ENCODE measurements at places on chromosomes 13 and 19.

DNA sequence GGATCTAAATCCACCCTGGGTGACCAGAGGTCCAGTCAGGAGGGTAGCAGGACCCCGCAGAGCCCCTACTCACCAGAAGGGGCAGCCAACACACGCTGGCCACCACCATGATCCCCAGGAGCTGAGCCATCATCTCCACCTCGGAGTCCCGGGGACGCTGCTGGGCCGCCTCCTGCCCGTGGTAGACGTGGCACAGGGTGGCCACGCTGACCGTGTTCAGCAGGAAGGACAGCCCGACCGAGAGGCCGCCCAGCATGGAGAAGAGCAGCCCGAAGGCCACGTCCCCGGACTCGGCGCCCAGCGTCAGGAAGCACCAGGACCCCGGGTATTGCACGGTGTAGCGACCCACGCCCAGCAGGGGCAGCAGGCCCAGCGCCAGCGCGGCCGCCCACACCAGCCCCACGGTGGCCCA is 6.9 kb downstream of the TBXA2R start:
- no peak for DNase-seq

- no peak for DNase-seq
Measured at GRCh38 chr13:65660731-65661130, 1569.4 kb downstream of the PCDH9 start.

DNA sequence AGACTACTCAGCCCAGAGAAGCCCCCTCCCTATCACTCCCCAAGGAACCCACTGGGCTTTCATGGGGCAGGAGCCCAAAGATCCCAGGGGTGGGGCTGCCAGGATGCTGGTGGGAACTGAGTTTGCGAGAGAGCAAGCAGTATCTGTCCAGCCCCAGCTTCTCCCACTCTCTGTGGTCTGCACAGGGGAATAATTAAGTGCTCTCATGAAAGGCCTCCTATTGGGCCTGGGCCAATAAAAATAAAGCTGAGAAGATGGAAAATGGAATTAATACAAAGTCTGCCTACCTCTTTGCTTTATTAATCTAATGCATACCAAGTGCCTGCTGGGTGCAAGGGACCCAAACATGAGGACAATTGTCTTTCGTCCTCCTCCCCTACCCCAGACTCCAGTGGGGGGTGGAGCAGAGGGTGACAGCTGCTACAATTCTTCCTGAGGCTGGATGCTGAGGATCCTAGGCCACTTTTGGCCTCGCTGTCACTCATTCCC is 5.4 kb downstream of the DDX39A start:
- peak; percentile 53 for DNase-seq

DNA sequence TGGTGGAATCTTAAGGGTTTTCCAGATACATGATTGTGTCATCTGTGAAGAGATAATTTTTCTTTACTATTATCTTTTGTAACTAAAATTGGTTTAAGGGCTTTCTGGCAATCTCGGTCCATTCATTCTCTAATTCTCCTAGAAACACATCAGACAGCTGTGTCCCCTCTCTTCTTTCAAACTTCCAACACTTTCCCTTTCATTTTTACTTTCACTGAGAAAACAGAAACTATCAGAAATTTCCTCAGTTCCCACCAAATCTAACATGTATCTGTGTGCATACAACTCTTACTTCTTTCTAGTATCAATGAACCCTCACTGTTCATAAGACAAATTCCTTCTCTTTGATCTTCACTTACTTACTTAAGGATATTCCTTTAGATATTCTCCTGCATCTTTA is 40.2 kb downstream of the KCNRG start:
- DNase-seq, result no peak

- no peak for DNase-seq
Measured at GRCh38 chr13:91381371-91381770, 17.1 kb upstream of the GPC5 start.

DNA sequence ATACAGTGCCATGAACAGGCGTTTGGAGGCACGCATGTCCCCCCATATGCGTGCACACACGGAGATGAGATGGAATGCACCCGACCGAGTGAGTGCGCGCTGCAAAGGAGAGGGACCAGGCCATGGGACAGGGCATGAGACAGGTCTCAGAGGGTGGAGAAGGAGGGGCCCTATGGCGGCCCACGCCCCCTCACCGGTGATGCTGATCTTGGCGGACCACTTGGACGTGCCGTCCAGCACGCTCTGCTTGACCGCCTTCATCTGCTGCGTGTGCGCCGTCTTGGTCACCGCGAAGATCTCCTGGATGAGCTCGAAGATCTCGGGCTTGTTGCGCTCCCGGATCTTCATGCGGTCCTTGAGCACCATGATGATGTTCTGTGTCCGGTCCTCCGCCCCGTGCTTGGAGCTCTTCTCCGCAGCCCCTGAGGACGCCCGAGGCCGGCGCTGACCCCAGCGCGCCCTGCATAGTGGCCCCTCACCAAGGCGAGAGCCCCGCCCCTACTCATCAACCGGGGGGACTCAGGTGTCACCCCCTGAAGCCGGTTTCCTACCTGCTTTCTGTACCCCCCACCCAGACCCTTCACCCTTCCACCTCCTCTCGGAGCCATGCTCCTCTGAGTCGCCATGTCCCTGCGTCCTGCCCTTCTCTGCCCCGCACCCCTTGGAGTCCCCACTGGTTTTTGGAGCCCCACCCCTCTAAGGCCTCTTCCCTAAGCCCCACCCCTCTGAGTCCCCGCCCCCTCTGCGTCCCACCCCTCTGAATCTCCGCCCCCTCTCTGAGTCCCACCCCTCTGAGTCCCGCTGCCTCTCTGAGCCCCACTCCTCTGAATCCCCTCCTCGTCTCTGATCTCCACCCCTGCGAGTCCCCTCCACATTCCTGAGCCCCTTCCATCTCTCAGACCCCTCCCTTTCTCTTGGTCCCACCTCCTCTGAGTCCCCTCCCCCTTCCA is 40.8 kb downstream of the UNC13A start:
- DNase-seq, result no peak

- no peak for DNase-seq
Measured at GRCh38 chr13:61495648-61496047, 80.0 kb upstream of the PCDH20 start.

GRCh38 chr19:46753420-46754155 is 7.3 kb upstream of the STRN4 start:
- DNase-seq, result peak; percentile 77

DNA sequence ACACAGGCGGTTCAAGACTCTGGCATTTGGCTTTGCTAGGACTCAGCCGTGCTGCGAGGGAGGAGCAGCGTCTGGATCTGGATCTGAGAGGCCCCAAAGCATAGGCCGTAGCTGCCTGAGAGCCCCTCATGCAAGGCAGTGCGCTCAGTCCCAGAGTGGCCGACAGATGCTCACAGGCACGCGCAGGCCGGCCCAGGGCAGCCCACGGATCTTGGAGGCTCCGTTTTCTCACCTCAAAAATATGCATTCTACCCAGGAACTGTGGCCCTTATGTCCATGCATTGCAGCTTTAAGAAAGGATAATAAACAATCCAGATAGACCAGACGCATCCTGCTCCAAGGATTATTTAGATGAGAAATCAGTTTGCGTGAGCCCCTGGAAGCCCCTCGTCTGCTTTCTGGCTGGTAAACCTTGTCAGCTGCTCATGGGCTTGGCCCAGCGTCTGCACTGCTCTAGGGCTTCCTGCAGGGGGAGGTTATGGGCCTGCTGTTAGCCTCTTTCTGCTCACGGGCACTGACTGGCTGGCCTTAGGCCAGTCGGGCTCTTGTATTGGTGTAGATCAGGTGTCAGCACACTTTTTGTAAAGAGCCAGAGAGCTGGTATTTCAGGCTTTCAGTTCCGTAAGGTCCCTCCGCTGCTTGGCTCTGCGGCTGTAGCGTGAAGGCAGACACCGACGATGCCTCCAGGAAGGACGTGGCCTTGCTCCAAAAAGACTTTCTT is 24.2 kb downstream of the TEX29 start:
- DNase-seq, result no peak

- no peak for DNase-seq
Measured at GRCh38 chr19:18126097-18126496, 26.9 kb upstream of the PIK3R2 start.

- no peak for DNase-seq
Measured at GRCh38 chr13:34303346-34303745, 485.4 kb downstream of the RFC3 start.

- DNase-seq, result no peak
Measured at GRCh38 chr13:29648760-29649159, 53.3 kb upstream of the SLC7A1 start.

DNA sequence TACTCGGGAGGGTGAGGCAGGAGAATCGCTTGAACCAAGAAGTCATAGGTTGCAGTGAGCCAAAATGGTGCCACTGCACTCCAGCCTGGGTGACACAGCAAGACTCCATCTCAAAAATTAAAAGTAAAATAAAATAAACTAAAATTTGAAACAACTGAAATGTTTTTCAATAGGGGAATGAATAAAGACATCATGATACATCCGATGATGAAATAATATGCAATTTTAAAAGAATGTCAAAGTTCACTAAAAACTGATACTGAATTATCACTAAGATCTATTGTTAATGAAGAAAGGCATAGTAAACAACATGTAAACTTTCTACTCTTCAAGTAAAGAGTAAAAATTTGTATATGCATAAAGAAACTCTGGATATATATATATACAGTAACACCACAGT is 8.5 kb downstream of the CARD8 start:
- no peak for DNase-seq

DNA sequence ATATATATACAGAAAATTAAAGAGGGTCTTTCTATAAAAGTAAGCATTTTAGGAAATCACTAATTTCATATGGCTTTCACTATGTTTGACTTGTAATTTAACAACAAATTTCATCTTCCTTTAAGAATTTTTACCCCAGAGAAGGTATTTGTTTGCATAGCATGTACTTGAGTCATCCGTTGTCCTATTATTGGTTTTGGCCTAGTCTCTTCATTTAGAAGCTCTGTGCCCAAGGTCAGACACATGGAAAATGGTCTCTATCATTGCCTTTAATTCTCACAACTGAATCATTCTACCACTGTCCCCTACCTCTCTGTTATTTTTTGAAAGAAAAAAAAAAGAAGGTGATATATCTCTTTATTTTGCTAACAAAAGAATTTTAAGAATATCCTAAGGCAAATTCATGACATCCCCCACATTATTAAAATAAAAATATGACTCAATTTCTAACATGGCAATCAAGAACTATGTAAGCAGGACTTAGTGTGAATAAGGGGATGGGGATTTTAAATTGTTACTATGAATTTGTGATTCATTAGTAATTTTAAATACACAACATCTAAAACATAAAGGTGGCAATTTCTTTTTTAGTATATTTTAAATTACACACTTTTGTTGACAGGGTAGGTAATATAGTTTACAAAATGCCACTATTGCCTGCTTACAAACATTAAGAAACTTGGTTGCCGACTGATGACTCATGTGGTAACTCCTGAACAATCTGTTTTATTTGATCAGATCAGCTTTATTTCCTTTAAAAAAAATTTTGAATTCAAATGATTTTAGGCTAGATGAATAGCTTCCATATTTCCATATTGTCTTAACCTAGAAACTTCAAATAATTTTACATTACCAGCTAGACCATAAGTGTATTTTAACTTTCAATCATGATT is 13.9 kb downstream of the SLITRK5 start:
- no peak for DNase-seq

DNA sequence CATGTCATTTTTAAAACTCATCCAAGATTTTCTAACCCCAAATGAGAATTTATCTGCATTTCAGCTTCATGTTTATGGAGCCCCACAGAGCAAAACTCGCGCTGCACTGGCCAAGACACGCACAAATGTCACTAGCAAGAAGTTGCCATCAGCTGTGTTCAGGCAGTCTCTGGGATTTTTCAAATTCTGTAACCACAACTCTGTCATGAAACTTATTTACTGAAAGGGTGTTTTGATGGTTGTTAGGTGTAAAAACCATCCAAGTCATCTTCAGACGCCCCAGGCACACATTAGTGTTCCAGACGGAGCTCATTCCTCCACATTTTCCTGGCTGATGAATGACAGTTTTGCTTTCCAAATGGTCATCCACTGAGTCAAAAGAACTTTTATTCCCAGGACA is 63.4 kb downstream of the SLC7A1 start:
- peak; percentile 13 for DNase-seq

- no peak for DNase-seq
Measured at GRCh38 chr13:51760592-51760991, 43.4 kb downstream of the DHRS12 start.

GRCh38 chr13:60583196-60583888 is 186.3 kb downstream of the TDRD3 start:
- no peak for DNase-seq

- no peak for DNase-seq
Measured at GRCh38 chr19:993361-993830, 6.8 kb upstream of the GRIN3B start.

DNA sequence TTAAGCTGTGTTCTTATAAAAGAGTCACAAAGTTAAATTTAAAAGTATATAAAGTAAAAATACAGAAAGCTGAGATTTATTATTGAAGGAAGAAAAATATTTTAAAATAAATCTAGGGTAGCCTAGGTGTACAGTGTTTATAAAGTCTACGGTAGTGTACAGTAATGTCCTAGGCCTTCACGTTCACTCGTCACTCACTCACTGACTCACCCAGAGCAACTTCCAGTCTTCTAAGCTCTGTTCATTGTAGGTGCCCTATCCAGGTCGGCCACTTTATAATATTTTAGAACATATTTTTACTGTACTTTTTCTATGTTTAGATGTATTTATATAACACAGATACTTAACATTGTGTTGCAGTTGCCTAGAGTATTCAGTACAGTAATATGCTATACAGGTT is 47.4 kb downstream of the NDFIP2 start:
- no peak for DNase-seq

DNA sequence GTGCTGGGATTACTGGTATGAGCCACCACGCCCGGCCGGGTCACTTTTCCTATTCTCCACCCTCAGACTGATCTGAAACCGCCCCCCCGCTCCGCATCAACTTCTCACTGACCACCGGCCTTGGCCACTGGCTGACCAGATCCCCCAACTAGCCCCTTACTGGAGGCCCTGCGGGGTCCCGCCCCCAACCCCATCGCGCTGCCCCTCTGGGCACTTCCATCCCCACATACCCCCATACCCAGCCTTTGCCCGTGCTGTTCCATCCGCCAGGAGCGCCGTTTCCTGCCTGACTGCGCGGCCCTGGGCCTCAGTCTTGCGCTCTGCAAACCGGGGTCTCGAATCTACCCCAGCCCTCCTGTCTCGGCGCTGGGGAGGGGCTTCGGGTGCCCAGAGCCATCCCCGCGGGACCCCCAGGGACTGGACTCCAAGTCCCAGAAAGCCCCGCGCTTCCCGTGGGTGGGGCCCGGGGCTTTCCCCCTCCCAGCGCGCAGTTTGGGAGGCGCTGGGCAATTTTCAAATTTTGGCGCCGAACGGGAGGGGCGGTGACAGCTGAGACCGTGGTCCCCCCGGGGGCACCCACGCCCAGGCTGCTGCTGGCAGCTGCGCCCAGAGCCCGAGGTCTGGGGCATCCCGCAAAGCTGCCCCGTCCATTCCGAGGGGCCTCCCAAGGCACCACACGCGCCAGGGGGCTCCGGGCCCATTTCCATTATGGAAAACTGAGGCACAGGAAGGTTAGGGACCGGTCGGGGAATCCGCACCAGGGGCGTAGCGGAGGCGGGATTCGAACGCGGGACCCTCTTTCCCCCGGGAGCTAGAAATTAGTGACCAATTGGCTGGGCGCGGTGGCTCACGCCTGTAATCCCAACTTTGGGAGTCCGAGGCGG is 5.2 kb upstream of the LMNB2 start:
- peak; percentile 58 for DNase-seq

GRCh38 chr19:53991224-53992113 is at the start of gene CACNG6:
CACNG6 (plus strand) TSS chr19:53991637; CDS start chr19:53992878, 1,241 bp downstream.
- DNase-seq, result no peak

Measured in CD4-positive, alpha-beta T cell treated with Interleukin-17A for 1 hour (primary cell).